H1 (cell line): ENCODE measurements at places on chromosomes 6 and 20.

DNA sequence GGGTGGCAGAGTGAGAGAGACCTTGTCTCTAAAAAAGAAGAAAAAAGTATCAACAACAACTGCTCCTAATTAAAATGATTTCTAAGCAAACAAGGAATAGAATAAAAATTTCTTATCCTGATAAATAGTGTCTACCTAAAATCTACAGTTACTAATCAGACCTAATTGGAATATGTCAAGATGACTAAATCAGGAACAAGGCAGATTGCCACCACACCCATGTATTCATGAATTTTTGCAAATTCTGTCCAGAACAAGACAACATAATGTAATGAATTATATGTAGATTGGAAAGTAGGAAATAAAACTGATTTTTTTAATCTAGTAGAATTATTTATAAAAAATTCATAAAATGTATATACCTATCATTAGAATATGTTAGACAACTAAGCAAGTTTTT, 339.8 kb downstream of the NKAIN2 start:
- DNase-seq = no peak

DNA sequence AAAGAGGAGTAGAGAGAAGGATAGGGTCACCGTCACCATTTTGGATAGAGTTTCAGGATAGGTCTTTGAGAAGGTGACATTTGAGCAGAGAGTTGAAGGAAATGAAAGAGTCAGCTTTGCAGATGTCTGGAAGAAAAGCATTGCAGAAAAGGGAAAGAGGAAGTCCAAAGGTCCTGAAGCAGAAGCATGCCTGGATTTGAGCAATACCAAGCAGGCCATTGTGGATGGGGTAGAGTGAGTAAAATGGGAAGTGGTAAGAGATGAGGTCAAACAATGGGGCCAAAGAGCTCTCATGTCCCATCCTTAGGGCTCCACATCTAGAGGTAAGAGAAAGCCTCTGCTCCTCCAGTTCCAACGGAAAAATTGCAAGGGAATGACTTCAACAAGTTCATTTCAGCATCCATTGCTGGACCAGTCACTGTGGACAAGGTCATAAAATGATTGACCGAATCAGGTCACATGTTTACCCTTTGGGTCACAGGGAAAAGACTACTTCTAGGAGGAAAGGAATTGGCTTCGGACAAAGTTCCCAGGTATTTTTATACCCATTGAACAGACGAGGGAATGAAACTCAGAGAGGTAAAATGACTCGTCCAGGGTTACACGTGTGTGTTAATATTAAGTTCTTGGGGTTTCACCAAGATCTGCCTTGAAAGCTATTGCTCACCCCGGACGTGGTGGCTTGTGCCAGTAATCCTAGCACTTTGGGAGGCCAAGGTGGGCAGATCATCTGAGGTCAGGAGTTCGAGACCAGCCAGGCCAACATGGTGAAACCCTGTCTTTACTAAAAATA, 6.6 kb upstream of the SAMHD1 start:
- DNase-seq = no peak

DNA sequence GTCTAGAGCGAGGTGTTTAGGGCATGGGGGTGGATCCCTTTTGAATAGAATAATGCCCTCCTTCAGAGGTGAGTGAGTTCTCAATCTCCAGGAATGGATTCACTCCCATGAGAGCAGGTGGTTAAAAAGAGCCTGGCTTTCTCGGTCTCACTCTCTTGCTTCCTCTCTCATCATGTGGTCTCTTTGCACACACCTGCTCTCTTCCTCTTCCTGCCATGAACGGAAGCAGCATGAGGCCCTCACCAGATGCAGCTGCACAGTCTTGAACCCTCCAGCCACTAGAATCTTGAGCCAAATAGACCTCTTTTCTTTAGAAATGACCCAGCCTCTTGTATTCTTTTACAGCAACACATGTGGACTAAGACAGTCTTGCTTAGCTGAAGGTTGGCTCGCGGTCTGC, 119.3 kb downstream of the BMP7 start:
- DNase-seq = no peak

DNA sequence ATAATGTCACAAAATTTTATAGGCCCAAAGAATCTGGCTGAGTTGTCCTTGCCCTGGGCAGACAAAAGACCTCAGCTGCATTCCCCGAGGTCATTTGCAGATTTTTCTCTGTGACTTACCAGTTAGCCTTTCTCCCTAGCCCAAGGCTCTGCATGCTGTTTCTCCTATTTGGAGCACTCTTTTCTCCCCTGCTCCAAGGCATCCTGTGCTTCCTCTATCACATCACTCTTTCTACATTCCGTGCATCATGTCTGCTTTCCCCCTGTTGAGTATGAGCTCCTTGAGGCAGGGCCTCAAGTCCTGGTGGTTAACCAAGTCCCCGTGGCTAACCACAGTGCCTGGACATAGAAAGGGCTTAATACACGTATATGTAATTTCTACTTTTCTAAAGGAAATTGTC, 593 bp upstream of the GSTA3 start:
- no peak for DNase-seq

GRCh38 chr6:104768906-104769305, 90.8 kb downstream of the HACE1 start:
- no peak for DNase-seq

DNA sequence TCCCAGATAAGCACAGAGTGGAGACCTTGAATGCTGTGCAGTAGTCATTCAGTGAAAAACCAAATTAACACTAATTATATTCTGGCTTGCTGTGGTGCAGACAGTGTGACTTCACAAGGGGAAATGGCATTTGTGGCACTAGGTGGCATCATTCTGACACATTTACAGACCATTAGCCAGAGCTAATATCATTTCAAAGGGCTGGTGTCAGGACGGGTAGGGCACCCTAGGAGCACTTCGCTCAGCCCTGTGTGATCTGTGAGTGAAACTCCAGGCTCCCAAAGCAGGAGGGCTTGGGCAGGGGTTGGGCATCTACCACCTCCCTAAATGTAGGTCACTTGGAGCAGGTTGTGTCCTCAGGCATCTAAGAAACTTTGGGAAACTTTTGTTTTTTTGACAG, 555.8 kb downstream of the PKHD1 start:
- DNase-seq = no peak

GRCh38 chr6:84854811-84855400, 90.5 kb upstream of the TBX18 start:
- DNase-seq = no peak

- peak; percentile 56 for DNase-seq
Observed at GRCh38 chr6:39934131-39934757, at the start of gene MOCS1. Gene MOCS1, minus strand, starts transcription at chr6:39934462. Its CDS starts 45 bp downstream, at chr6:39934417.

DNA sequence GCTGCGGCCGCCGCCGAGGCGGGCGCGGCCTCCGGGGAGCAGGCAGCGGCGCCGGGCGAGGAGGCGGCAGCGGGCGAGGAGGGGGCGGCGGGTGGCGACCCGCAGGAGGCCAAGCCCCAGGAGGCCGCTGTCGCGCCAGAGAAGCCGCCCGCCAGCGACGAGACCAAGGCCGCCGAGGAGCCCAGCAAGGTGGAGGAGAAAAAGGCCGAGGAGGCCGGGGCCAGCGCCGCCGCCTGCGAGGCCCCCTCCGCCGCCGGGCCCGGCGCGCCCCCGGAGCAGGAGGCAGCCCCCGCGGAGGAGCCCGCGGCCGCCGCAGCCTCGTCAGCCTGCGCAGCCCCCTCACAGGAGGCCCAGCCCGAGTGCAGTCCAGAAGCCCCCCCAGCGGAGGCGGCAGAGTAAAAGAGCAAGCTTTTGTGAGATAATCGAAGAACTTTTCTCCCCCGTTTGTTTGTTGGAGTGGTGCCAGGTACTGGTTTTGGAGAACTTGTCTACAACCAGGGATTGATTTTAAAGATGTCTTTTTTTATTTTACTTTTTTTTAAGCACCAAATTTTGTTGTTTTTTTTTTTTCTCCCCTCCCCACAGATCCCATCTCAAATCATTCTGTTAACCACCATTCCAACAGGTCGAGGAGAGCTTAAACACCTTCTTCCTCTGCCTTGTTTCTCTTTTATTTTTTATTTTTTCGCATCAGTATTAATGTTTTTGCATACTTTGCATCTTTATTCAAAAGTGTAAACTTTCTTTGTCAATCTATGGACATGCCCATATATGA, 3.2 kb downstream of the MARCKS start:
- no peak for DNase-seq

DNA sequence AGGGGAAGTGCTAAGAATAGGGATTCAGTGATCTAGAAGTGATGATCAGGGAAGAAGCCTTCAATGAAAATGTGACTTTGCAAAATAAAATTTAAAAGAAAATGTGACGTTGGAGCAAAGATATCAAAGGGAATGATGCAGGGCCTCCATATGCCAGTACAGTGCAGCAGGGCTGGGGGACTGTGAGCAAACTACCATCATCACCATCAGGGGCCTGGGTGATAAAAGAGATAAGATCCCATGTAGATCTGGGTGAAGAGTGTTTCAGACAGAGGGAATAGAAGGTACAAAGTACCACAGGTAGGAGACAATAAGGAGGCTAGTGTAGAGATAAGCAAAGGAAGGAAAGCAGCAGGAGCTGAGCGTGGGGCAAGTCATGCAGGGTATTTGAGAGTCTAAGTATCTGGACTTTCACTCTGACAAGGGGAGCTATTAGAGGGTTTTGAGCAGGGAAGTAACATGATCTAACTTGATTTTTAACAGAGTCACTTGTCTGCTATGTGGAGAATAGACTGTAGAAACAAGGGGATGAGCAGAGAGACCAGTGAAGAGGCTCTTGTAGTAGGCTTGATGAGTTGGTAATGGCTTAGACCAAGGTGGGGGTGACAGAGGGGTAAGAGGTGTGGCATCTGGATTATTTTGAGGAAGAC, 295.6 kb downstream of the ZFAND3 start:
- no peak for DNase-seq

GRCh38 chr20:62885896-62886708, 24.5 kb upstream of the TCFL5 start:
- DNase-seq = no peak

DNA sequence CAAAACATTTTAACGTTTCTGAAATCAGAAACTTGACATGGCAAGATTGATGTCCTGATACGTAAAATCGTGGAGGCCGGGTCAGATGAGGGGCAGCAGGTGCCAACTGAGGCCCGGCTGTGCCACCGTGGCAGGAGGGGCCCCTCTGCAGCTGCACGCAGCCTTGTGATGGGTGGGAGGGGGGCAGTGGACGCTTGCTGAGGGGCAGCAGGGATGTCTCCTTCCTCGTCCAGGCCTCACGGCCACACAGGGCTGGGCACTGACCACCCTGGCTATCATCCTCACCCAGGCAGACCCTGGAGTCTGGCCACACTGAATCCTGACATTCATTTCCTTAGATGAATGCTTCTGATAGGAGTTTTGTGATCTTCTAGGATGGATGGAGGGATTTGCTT, 114.7 kb downstream of the ERMARD start:
- DNase-seq = peak; percentile 22
